ENCODE measurements at places on chromosomes 4 and X. TPM values are rescaled to one million over a fixed set of nuclear protein-coding genes. Genes with fewer than 3 reads are reported as not detected.

Gene SH3BGRL
- 37.0 TPM for total RNA-seq

Gene TMA16
- total RNA-seq = 86.1 TPM

Gene BEND2
- not detected for total RNA-seq

Gene RBM46
- not detected for total RNA-seq

Gene RNF150
- 9.1 TPM for total RNA-seq

Gene HTN1
- not detected for total RNA-seq

Gene CENPVL2
- not detected for total RNA-seq

Gene FGFBP1
- not detected for total RNA-seq

Gene MAGEA9B
- not detected for total RNA-seq

Gene PRICKLE3
- total RNA-seq = 8.3 TPM

Measured in MG63 (cell line).